Posterior cingulate gyrus (tissue), 11 donors: ENCODE measurements at places on chromosomes 5 and 9.

DNA sequence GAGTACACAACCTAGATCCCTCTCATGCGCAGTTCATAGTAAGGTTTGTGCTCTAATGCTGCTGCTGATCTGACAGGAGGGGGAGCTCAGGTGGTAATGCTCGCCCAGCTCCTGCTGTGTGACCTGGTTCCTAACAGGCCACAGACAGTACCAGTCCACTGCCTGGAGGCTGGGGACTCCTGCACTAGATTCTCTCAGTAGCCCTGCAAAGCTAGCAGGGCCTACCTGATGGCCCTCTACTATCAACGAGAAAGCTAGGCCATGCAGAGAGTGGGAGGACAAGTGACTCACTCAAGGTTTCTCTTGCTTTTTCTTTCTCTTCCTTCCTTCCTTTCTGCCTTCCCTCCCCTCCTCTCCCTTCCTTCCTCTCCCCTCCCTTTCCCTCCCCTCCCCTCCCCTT lies 55.1 kb upstream of the TEX48 start:
- no peak for DNase-seq

DNA sequence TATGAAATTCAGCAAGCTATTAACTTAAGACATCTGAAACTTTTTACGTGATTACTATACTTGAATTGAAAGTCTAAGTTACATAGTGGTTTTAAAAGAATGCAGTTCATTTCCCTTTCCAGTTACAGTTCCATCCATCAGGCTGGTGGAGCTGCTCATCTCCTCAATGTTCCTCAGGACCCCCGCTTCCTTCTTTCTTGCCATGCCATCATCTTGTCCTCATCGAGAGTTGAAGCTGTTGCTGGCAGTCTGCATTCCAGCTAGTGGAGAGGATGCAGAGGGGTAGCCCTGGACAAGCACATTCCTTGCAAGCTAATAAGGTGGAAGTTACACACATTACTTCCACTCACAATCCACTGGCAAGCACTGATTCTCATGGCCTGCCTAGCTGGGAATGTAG lies 8.8 kb upstream of the RNF183 start:
- no peak for DNase-seq

DNA sequence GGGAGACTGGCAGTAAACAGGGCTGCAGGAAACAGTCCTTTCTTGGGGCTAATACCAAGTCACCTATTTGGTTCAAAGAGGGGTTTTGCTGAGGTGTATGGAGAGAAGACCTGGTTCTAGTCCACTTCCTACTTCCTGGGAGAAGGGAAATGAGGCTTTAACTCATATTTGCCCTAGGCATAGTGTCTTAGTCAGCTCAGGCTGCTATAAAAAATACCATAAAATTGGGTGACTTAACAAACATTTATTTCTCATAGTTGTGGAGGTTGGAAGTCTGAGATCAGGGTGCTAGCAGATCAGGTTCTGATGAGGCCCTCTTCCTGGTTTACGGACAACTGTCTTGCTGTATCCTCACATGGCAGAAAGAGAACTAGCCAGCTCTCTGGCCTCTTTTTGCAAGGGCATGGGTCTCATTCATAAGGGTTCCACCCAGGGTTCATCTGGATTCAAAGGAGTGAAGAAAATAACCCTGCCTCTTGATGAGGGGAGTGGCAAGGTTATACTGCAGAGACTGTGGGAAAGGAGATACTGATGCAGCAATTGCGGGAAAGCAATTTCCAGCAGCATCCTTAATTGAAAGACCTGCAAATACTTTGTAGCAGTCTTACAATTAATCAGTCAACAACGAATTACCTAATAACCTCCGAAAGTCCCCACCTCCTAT lies 40.5 kb downstream of the ANKDD1B start:
- DNase-seq = no peak

DNA sequence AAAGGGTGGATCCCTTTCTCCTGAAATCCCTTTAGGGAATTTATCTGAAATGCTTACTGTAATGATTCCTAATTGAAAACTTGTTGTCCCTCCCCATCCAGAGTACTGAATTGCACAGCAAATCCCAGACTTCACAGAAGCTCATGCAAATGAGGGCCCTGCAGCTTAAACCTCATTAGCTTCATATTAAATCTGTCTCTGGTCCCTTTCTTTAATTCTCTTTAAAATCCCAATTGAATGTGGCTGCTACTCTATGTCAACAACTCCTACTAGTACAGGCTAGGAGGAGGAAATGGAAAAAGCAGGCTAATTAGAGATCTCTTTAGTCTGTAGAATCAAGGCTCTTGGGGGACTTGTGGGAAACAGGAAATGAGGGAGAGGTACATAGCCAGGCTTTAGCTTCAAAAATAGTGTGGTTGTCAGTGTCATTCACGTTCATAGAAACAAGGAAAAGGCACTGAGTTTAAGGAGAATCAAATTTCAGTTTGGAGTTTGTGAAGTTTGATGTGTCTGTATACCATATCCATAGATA lies 191.3 kb upstream of the PRDM9 start:
- no peak for DNase-seq

DNA sequence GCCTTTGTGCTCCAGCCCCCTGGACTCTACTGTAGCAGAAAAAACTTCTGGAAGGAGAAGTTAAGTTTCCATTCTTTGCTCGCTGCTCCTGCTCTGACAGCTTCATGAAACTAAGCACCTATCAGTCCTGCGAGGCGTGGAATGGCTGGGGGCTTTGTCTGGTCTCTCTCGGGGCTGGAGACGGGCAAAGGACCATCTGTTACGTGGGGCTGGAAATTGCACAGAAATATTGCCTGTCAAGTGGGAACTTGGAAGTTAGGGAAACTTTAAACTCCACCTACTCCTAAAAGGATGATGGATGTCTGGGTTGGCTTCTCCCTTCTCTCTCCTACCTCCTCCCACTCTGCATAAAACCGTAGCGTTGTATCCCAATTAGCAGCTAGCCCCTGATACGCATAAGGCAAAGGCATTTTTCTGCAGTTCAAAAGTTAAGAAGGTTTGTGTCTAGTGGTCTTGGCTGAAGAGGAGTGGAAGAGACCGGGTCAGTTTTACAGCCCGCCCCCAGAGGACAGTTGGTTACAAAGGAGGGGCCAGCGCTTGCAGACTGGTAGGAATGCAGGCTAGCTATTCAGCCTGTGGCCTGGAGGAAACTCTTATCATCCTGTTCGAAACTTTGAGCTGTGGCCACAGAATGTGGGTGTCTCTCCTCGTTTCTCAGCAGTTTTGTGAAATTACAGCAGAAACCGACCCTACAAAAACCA lies 1.3 kb downstream of the FBXL7 start:
- DNase-seq = peak; percentile 54

DNA sequence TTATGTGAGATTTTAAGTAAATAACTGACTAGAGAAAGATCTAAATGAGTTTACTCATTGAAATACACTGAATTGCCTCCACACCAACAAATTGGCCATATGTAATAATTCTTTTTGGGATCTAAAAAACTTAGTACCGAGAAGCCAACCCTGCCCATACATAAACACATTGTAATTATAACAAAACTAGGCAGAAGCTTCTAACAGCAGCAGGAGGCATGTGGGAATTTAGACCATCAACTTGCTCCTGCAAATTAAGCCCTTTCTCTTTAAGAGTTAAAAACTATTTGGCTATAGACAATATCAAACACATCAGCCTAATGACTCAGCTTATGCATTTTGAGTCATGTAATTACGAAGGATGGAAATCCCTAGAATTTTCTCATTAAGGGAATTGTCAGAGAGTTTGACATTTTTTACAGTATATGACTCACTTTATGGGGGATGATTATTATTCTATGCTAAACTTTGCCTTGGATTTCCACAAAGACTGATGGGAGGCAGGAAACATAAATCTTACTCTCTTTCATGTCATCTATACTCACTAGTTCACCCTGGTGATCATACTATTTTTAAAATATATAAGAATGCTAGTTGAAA lies 1.0 kb downstream of the IL7R start:
- no peak for DNase-seq
